Fibroblast of lung (primary cell): ENCODE measurements at places on chromosomes 1 and 21. TPM values are rescaled to one million over a fixed set of nuclear protein-coding genes. Genes with fewer than 3 reads are reported as not detected.
A peak's percentile ranks its signal among the peaks of the same experiment; 100 is the strongest.

Gene ATP5PB
- total RNA-seq: 162 and 217 TPM in 2 replicates

Gene SHISAL2A
- total RNA-seq: not detected in 2 replicates

Gene TMOD4
- not detected in 2 replicates for total RNA-seq

Gene CGN
- under 0.01 and 0.17 TPM in 2 replicates for total RNA-seq

Gene MAP7D1
- 52.6 and 78.4 TPM in 2 replicates for total RNA-seq

Gene IGSF3
- under 0.01 TPM in 2 replicates for total RNA-seq

Gene INSRR
- not detected in 2 replicates for total RNA-seq

DNA sequence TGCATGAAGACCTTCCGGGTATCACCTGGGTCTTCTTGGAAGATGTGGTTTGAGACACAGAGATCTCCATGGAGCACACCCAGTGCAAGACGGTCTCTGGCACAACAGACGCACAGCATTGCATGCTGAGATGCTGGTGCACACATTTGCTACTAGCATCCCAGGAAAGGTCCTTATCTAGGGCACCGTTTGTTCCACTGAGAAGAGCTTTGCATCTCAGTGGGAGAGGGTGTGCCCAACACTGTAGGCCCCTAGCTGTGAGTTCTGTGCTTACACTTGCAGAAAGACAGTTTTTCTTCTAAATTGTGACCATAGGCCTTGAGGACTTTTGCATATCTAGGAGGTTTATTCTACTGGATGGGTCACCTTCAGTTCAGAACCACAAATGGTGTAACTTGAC lies 554.1 kb downstream of the MATN1 start:
- no peaks in the 10 kb centered on the region for H3K36me3 ChIP-seq
- H3K4me1 ChIP-seq: no peaks in the 10 kb centered on the region
- no peaks in the 10 kb centered on the region for H3K27me3 ChIP-seq
- H3K4me3 ChIP-seq: no peak overlapping the region
- H3K27ac ChIP-seq: no peak overlapping the region

- peaks cover 23% of the 10 kb centered on the region for H3K4me1 ChIP-seq
- H3K4me3 ChIP-seq: peak within 1 kb of the TSS; percentile 49
- H3K27me3 ChIP-seq: no peaks in the 10 kb centered on the region
Observed at GRCh38 chr1:155320661-155321617, at the start of gene RUSC1. RUSC1 (plus strand) TSS chr1:155320894; CDS start chr1:155321774, 880 bp downstream.

GRCh38 chr1:113850127-113850796 lies 21.2 kb downstream of the PTPN22 start:
- DNase-seq: no peak
- no peaks in the 10 kb centered on the region for H3K36me3 ChIP-seq
- no peak overlapping the region for H3K4me3 ChIP-seq
- no peaks in the 10 kb centered on the region for H3K4me1 ChIP-seq

DNA sequence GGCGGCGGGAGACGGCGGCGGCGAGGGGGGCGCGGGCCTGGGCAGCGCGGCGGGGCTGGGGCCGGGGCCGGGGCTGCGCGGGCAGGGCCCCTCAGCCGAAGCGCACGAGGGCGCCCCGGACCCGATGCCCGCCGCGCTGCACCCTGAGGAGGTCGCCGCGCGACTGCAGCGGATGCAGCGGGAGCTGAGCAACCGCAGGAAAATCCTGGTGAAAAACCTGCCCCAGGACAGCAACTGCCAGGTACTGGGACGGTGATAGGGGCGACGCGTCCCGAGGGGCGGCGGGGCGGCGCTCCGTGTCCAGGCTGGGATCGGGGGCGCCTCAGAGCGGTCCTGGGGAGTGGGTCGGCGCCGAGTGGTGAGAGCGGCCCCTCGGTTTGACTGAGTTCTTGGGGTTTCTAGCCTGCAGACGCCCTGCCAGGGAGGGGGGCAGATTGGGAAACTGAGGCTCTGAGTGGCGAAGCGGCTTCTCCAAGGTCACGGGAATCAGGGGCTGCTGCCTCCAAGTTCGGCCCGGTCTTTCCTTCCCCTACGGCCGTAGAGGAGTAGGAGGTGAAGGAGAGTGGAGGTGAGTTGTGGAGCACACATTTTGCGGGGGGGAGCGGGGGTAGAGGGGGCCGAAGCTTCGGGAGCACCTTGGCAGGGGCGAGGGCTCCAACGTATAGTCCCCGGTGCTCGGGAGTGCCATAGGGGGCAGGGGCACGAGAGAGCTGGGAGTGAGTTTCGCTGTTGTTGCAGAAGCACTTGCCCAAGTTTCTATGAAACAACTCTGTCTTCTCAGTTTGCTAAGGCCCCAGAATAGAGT lies 508 bp downstream of the RAVER2 start:
- H3K27me3 ChIP-seq: no peaks in the 10 kb centered on the region
- DNase-seq: peak; percentile 59
- no peaks in the 10 kb centered on the region for H3K4me1 ChIP-seq
- H3K27ac ChIP-seq: peak overlapping the region; percentile 24
- no peaks in the 10 kb centered on the region for H3K36me3 ChIP-seq

DNA sequence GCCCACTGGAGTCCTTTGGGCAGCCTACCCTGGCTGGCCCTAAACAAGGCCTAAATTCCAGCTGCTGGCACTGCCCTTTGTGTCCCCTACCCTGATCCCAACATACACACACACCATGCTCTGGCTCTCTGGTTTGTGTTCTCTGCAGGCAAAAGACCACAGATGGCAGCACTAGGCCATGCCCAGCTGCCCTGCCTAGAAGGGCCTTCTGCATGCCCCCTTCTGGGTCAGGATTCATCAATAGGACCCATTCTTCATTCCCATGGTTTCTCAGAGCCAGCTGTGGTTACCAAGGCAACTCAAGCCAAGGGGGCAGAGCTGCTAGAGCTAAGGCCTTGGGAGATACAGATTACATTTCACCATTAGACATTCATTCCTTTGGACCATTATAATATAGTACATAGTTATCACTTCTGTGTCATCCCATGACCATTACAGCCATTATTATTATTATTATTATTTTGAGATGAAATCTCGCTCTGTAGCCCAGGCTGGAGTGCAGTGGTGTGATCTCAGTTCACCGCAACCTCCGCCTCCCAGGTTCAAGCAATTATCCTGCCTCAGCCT lies 17.5 kb downstream of the ASAP3 start:
- no peaks in the 10 kb centered on the region for H3K27me3 ChIP-seq
- H3K4me3 ChIP-seq: no peak overlapping the region
- no peak overlapping the region for H3K27ac ChIP-seq
- DNase-seq: no peak
- no peaks in the 10 kb centered on the region for H3K36me3 ChIP-seq
- peaks cover 15% of the 10 kb centered on the region for H3K4me1 ChIP-seq

DNA sequence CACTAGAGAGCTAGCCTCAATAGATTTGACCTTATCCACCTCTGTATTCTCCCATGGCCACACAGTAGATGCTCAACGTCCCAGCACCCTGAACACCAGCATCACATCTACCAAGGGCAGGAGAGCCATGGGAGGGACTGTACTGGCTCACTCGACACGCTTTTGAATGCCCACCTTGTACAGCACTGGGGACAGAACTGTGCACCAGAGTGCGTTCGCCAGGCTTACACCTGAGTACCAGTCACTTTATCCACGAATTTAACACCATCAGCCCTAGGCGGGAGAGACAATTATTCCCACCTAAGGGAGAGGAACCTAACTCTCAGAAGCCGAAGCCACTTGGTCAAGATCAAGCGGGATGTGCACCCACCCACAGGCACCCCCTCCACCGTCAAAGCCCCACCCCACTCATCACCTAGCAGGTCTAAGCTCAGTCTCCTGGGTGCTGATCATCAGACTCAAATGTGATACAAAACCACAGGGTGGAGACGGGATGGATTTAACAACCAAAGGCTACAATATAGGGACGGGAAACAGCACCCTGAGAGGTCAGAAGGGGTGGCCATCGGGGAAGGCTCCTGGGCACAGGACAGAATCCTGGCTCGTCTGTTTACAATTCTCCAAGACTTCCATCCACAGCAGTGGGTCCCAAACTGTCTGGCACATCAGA lies 110.5 kb downstream of the GLIS1 start:
- H3K27me3 ChIP-seq: no peaks in the 10 kb centered on the region
- H3K4me3 ChIP-seq: no peak overlapping the region
- no peak overlapping the region for H3K27ac ChIP-seq
- H3K4me1 ChIP-seq: no peaks in the 10 kb centered on the region

GRCh38 chr1:54234284-54234683 lies 34.3 kb downstream of the MRPL37 start:
- no peak for DNase-seq
- H3K36me3 ChIP-seq: no peaks in the 10 kb centered on the region
- no peaks in the 10 kb centered on the region for H3K27me3 ChIP-seq
- no peak overlapping the region for H3K27ac ChIP-seq

DNA sequence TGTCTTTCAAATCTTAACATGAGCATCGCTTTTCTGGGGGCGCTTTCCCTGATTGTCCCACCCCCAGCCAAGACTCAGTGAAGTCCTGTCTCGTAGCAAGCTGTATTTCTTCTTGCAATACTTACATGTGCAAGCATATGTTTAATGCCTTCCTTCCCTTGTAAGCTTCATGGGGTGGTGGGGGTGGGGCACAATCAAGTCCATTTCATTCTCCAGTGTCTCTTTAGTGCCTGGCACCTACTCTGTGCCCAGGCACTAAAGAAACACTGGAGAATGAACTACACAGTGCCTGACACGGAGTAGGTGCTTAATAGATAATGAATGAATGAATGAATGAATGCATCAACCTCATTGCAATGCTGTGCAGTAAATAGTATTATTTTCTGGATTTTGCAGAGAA lies 143.1 kb downstream of the PLPP3 start:
- H3K27me3 ChIP-seq: no peaks in the 10 kb centered on the region
- H3K27ac ChIP-seq: no peak overlapping the region
- H3K4me3 ChIP-seq: no peak overlapping the region
- DNase-seq: no peak
- no peaks in the 10 kb centered on the region for H3K36me3 ChIP-seq

GRCh38 chr1:101980974-101981373 lies 15.8 kb downstream of the OLFM3 start:
- H3K4me1 ChIP-seq: no peaks in the 10 kb centered on the region
- no peaks in the 10 kb centered on the region for H3K27me3 ChIP-seq
- H3K4me3 ChIP-seq: no peak overlapping the region
- H3K27ac ChIP-seq: no peak overlapping the region
- no peak for DNase-seq
- no peaks in the 10 kb centered on the region for H3K36me3 ChIP-seq

DNA sequence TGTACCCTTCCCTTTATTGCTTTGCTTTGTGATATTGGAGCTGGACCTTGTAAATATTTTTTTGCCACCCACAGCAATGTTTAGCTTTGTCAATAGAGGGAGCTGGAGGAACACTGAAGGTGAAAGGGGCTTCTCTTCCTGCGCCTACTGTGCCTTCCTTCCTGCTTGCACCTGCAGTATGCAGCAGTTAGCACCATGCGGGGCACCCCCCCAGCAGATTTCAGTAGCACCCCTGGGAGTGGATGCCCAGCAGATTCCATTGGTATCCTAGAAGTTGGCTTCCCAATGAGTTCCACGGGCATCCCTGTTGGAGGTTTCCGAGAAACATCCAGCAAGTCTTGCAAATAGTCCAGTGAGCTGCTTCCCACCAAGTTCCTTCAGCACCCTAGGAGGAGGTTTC lies 25.6 kb downstream of the S100A10 start:
- DNase-seq: peak; percentile 43
- H3K4me3 ChIP-seq: no peak overlapping the region
- H3K36me3 ChIP-seq: no peaks in the 10 kb centered on the region
- H3K27ac ChIP-seq: no peak overlapping the region

- DNase-seq: no peak
- no peaks in the 10 kb centered on the region for H3K36me3 ChIP-seq
- no peak overlapping the region for H3K4me3 ChIP-seq
- no peaks in the 10 kb centered on the region for H3K4me1 ChIP-seq
- H3K27me3 ChIP-seq: no peaks in the 10 kb centered on the region
- H3K27ac ChIP-seq: no peak overlapping the region
Observed at GRCh38 chr1:178966312-178966711, 59.4 kb upstream of the FAM20B start.

DNA sequence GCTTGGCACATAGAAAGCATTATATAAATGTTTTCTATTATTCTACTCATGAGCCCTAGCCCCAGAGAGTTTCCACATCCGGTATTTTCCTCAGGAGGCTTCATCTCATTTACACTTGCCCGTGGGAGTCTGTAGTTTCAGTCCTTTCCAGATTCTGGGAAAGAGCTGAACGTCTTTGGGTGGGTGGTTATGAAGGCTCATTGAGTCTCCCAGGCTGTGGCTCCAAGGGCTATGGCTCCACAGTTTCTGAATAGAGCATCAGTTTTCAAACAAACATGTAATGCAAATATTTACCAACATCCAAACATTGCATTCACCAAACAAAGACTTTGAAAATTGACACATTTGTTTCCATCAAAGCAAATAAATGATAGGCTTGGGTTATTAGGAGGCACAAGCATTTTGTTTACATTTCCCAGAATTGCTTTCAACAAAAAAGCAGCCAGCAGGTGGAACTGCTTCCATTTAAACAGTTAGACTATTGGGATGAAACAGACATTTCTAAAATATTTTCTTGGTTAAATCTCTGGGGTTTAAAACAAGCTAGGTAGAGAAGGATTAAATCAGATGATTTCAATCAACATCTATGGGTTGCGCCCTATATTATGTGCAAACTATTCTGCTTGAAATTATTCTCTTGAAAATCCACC lies 1.3 kb upstream of the LEMD1 start:
- DNase-seq: no peak
- no peaks in the 10 kb centered on the region for H3K36me3 ChIP-seq
- no peak overlapping the region for H3K4me3 ChIP-seq
- H3K27ac ChIP-seq: no peak overlapping the region
- H3K4me1 ChIP-seq: no peaks in the 10 kb centered on the region

GRCh38 chr1:116218922-116219321 lies 107.7 kb downstream of the MAB21L3 start:
- no peak overlapping the region for H3K27ac ChIP-seq
- no peaks in the 10 kb centered on the region for H3K27me3 ChIP-seq
- no peaks in the 10 kb centered on the region for H3K4me1 ChIP-seq

DNA sequence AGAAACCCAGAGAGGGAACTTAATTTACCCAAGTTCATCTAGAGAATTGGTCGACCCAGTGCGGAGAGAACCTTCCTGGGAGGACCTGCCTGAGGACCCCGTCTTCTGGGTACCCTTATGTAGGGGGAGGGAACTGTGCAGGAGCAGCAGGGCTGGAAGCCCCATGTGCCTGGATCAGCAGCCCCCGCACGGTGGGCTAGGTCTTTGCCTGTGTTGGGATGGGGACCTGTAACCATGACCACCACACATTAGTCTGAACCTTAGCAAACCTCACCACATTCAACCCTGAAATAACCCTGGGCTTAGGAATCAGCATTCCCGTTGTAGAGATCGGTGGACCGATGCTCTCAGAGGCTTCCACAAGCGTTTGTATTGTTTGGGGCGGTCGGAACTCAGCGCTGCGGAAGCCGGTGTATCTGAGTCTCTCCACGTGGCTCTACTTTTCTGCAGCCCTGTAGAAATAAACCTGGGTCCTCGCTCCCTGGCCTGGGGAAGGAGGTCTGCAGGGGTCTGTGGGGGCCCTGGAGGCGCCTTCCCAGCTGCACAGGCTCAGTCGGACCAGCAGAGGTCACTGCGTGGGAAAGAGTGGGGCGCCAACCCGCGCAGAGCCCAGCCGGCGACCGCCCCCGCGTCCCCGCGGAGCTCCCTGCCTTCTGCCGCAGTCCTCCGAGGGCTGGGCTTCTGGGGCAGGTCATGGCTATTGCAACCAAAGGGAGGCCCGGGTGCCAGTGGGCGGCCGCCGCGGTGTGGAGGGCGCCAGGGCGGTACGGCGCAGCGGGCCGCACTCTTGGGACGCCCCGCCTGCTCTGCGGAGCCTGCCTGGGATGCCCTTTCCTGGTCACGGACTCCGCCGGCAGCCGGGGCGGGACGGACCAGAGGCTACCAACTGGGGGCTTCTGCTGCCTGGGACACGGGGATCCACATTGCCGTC lies 36.2 kb upstream of the KCNA10 start:
- peak; percentile 2 for DNase-seq
- no peak overlapping the region for H3K4me3 ChIP-seq
- no peak overlapping the region for H3K27ac ChIP-seq
- H3K27me3 ChIP-seq: peaks cover 10% of the 10 kb centered on the region
- H3K36me3 ChIP-seq: no peaks in the 10 kb centered on the region
